Stimulated activated CD8-positive, alpha-beta memory T cell treated with anti-CD3 and anti-CD28 coated beads, Interleukin-15, amount 100 ng/mL, for 1 hour (primary cell): ENCODE measurements at places on chromosomes 7 and 10.

DNA sequence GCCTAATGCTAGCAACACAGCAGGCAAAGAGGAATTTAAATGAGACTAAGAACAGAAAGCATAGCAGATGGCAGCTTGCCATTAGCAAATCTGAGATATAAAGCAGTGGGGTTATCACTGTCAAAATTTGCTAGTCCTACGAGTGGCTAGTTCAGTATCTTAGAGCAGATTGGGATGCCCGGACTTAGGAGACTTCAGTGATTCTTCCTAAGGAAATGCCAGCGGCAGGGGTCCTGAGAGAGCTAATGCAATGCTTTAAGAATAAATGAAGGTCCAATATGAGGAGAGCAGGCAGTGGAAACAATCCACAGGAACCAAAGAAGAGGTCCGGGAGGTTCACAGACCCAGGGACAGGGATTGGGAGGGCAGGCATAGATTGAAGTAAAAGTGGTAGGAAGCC lies 169.3 kb upstream of the NPSR1 start:
- no peak for DNase-seq

GRCh38 chr10:32163071-32163761 lies 107.0 kb upstream of the KIF5B start:
- DNase-seq, result no peak

DNA sequence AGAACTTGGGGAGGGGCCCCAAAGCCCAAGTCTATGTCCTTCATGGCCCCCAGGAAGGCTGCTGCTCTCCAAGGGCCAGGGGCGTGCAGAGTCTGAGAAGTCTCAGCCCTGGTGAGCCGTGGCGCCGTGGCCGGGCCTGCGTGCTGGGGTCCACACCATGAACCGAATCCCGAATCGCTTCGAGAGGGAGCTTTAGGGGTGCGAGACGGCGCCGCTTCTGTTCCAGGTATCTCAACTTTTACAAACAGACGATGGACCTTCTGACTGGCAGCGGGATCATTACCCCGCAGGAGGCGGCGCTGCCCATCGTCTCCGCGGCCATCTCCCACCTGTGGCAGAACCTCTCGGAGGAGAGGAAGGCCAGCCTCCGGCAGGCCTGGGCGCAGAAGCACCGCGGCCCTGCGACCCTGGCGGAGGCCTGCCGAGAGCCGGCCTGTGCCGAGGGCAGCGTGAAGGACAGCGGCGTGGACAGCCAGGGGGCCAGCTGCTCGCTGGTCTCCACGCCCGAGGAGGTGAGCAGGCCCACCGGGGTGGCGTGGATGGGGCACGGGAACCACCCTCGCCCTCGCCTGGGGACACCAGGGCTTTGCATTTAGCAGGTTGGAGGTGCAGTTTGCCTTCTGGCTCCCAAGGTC lies 12.7 kb downstream of the STRA8 start:
- DNase-seq, result no peak

DNA sequence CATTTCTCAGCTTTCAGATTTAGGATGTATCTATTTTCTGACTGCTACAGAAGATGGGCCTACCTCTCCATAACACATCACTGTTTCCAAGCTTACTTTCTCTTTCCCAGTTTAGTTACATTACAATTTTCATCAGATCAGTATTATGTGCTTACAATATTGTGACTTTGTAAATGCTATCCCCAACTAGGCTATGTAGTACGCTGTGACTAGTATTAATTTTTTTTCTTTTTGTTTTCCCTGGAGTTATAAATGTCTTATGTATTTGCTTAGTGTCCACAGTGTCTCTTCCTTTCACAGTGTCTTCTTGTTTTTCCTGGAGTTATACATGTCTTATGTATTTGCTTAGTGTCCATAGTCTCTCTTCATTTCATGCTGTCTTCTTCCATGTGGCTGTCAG lies 188.9 kb downstream of the PTPRN2 start:
- no peak for DNase-seq

DNA sequence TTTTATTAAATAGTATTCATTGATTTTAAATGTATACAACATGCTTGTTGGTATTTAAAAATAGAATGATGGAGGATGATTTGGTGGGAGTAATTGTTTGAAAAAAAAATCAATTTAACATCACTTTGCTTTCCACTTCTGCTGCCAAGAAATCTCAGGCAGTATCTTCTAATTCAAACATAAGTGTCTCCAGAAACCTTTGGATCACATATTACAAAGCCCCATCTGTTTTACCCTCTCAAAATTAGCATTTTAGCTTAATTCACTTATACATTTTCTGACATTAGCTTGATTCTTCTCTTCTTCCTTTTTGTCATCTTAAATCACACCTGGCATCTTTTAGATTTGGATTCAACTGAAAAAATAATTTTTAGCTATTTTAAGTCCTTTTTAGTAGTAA lies 72.9 kb upstream of the KMT2C start:
- no peak for DNase-seq

DNA sequence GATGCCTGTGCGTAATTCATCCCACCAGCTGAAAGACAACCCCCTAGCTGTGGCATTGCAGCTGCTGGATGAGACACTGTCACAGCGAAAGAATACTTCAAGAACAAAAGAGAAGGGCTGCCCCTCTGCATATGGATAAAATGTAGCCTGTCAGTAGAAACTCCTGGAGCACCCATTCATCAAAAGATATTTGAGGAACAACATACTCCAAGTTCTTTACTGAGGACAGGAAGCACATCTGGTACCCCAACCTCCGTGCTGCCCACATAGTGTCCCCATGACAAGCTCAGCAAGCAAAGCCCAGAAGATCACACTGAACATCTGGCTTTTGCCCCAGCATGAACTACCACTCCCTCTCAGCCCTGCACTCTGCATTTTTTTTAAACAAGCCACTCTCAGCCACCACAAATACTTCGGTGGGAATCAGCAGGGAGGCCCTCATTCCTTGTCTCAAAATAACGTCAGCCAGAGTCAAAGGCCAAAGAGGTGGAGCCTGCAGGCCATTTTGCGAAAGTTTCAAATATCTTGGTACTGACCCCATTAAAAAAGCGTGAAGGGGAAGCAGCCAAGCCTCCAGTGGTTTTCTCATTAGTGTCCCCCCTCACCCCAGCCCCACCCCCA lies 1.7 kb downstream of the CREB3L2 start:
- no peak for DNase-seq

- DNase-seq, result no peak
Observed at GRCh38 chr10:110851020-110851612, 20.6 kb upstream of the PDCD4 start.
